Parietal lobe (tissue), 2 donors: ENCODE measurements at places on chromosomes 4 and X. TPM values are rescaled to one million over a fixed set of nuclear protein-coding genes. Genes with fewer than 3 reads are reported as not detected.

Gene ARHGAP4
- 6.9 TPM for total RNA-seq

Gene ARL13A
- total RNA-seq = not detected

Gene CXCL11
- total RNA-seq = not detected

Gene PPP1R3F
- total RNA-seq = 19.1 TPM

Gene SMIM10L2A
- 9.7 TPM for total RNA-seq

Gene FDCSP
- total RNA-seq = not detected

Gene CTAG1B
- total RNA-seq = not detected

Gene NLGN4X
- 63.2 TPM for total RNA-seq
